Fibroblast of pulmonary artery (primary cell): ENCODE measurements at places on chromosomes 12 and 14.

GRCh38 chr12:45076417-45077026 lies 25.6 kb upstream of the DBX2 start:
- no peak for DNase-seq

- DNase-seq, result no peak
Observed at GRCh38 chr14:104227806-104228205, 89.4 kb downstream of the KIF26A start.

GRCh38 chr12:109597795-109598427 lies 24.3 kb downstream of the MVK start:
- peak; percentile 84 for DNase-seq

GRCh38 chr12:857611-858010 lies 91.9 kb downstream of the RAD52 start:
- DNase-seq, result peak; percentile 66

DNA sequence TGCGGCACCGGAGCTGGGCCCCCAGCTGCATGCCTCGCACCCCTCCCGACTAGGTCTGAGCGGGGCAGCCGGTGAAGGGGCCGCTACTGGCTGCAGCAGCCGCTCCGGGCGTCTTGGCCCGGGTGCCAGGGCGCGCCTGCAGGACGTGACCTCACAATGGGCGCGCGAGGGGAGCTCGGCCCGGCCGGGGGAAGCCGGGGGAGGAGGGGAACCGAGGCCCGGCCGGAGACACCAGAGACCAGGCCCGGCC lies 353 bp downstream of the BAG5 start:
- DNase-seq, result peak; percentile 56

DNA sequence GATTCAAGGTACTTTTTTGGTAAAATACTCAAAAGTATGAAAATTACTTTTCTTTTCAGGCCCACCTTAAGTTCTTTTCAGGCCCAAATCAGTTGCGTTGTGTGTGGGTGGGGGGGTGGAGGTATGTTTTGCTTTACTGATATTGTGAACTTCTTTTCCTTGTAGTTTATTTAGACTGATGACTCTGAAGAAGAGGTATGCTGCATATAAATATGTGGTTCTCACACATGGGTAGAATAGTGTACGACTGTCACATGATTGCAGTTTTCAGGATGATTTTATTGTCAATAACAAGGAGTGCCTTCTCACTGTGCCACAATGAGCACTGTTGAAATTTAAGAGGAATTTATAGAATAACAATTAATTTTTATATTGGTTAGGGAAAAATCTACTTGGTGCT lies 166.6 kb upstream of the ATP2B1 start:
- no peak for DNase-seq

DNA sequence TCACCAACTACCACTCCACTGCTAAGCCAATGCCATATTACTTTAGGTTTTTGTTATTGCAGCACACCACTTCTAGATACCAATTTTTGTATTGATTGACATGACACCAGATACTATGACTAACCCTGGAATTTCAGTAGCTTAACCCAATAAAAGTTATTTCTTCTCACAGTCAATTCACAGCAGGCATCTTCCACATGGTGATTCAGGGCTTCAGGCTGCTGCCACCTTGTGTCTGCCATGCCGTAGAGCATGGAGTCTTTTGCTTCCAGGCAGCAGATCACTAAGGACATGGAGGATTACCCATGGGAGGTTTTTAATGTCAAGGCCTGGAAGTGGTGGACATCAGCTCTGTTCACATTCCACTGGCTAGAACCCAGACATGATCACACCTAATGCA lies 56.4 kb upstream of the LTA4H start:
- DNase-seq, result no peak

GRCh38 chr12:53985994-53986685 lies 1.2 kb downstream of the HOXC10 start:
- DNase-seq, result no peak

GRCh38 chr12:78009031-78009430 lies 178.3 kb downstream of the NAV3 start:
- DNase-seq, result no peak

DNA sequence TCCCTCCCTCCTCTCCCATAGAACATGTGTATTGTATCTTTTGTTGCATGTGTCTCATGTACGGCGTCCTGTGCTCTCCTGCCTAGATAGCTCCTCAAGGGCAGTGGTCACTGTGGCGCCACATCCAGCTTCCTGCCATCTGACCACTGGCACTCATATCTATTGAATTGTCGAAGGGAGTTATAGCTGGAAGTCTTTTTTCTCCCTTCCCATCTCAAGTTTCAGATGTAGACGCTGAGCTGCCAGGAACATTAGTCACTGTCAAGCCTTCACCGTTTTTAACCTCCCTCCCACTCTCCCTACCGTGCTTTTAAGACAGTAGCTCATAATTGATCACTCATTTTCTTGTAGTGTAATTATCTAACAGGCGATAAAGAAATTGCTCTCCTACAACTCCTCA lies 33.0 kb downstream of the MTHFD1 start:
- DNase-seq, result peak; percentile 83

- DNase-seq, result no peak
Observed at GRCh38 chr14:92638904-92639303, 109.5 kb downstream of the LGMN start.

DNA sequence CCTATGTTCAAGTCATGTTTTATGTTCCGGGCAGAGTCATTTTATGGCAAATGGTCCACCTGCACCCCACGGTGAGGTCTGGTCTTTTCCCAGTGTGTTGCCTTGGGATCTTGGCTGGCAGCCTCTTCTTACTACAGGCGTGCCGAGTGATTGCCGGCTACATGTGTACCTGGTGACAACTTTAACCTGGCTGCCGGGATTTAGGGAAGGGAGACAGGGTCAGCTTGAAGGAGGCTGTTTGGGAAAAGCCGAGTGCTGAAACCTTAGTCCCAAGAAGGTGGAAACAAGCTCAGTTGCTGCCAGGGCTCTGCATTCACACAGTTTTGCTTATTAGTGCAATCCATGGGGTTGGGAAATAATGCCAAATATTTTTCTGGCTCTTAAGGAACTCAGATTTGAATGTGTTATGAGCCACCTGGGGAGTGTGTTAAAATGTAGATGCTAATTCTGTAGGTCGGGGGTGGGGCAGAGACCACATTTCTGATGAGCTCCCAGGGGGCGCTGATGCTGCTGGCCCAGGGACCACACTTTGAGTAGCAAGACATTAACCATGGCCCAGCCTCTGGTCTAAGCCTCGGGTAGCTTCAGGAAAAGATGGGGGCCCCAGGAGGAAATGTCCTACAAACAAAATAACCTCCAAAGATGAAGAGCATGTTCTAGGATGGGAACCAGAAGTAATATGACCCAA lies 179.6 kb downstream of the TBX5 start:
- no peak for DNase-seq

GRCh38 chr12:39617887-39618286 lies 1.7 kb downstream of the ABCD2 start:
- no peak for DNase-seq

GRCh38 chr14:87756661-87757060 lies 236.3 kb downstream of the GALC start:
- DNase-seq, result no peak

GRCh38 chr14:76612654-76613053 lies 148.6 kb upstream of the VASH1 start:
- DNase-seq, result no peak

- no peak for DNase-seq
Observed at GRCh38 chr14:67442139-67442906, 30.4 kb upstream of the PLEK2 start.

GRCh38 chr12:120455302-120455701 lies 9.1 kb downstream of the GATC start:
- DNase-seq, result no peak

DNA sequence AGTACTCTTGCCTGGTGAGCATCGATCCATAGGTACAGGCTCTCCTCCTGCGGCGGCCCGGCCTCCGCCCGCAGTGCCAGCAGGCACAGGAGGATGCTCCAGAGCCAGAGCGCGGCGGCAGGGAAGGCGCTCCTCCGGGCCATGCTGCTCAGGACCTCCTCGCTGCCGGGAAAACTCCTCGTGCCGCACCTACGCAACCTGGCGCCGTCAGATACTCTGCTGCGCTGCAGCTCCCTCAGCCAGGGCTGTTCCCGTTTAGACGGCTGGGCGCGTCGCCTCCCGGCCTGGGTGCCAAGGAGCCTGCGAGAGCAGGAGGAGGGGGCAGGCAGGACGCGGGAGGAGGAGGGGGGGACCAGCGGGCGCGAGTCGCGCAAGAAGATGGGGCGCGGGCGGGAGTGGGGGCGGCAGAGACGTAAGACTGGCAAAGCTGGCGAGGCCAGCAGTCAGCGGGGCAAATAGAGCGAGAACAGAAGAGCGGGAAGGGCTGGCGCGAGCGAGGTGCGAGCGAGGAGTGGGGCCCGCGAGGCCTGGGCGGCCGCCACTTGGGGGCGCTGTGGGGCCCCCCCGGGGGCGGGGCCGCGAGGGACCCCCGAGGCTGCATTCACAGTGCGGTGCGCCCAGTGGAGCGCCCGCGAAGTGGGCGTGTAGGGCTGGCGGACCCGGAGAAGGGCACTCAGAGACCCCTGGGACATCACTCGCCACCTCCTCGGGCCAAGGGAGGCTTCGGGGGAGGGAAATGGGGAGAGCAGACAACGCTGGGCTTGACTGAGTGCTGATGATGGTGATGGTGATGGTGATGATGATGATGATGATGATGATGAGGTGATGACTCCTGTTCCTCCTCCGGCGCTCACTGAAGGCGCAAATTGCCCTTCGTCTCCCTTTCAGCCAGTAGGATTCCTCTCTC lies at the start of gene WIF1:
WIF1 (minus strand) TSS at position 257 of the 907 bp plus-strand sequence; CDS start at position 143, 114 bp downstream.
- peak; percentile 1 for DNase-seq

- no peak for DNase-seq
Observed at GRCh38 chr14:106803379-106803778, 1277.0 kb downstream of the TMEM121 start.

DNA sequence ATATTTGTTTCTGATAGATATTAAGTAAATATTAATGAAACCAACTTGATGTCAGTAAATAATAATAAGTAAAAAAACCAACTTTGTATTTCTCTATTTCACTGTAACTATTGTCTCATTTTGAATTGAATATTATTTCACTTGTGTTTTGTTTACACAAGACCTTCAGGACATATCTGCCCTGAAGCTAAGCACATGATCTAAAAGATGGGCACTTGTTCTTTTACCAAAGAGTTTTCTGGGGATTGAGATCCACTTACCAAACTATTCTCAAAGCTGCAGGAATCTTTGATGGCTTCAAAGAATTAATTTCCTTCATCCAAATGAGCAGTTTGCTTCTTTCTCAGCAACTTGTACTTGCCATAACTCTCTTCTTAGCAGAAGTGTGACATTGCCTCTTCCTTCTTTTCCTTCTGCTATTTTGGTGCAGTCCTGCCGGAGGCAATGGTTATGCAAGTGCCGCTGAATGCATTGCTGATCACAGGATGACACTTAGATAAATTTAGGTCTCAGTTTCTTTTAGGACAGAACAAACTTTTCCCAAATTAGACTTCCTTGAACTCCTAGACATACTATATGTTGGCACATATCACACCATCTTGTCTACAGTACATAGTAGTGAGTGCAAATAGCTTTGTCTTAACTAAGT lies 9.2 kb downstream of the FAR2 start:
- no peak for DNase-seq

GRCh38 chr12:78392918-78393317 lies 471.7 kb upstream of the SYT1 start:
- DNase-seq, result peak; percentile 46

GRCh38 chr12:25491396-25492325 lies 61.4 kb downstream of the LMNTD1 start:
- no peak for DNase-seq

DNA sequence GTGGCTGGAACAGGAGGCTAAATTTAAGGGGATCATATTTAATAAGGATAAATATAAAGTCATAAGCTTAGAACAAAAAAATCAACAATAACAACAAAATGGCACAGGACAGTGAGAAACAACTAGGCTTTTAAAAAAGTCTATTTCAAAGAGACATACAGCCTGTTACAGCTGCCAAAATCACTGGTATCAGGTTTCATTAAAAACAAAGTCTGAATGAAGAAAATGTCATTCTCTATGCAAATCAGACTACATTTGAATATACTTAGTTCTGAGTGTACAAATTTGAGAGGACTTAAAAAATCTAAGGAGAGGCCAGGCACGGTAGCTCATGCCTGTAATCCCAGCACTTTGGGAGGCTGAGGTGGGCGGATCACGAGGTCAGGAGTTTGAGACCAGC lies 44.0 kb downstream of the TFCP2 start:
- DNase-seq, result peak; percentile 6

GRCh38 chr14:71688576-71688975 lies 243.7 kb upstream of the RGS6 start:
- DNase-seq, result peak; percentile 63

- no peak for DNase-seq
Observed at GRCh38 chr12:20863056-20863455, 52.6 kb downstream of the SLCO1B3 start.

DNA sequence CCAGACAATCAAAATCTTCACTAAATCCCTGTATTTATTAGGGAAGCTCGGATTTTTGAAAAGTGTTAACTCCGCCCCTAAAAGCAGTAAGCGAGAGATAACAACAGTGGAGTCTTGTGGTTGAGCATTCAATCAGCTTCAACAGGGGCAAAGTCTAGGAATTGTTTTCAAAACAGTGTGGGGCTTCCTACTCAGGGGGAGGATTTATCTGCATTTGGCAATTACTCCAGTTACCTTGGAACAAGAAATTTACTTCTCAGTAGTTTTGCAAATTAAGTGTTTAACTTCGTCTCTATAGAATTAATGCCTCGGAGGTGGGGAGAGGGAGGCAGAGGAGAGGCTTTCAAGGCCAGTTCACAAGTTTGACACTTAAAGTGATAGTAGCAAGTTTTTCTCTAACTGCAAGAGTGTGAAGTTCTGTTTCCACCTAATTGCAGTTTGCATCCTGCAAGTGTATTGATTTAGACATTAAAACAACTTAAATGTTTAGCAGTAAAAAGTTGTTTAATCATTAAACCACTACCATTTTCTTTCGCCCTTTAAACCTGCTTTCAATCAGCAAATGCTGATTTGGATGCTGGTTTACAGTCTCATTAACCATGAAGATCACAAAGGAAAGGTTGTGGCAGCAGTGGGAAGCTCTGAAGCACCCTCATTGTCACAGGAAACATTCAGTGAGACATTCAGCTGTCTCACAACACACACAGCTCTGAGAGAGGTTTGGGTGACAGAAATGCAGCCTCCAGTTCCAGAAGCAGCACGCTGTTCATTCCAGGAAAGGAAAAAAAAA lies 102.0 kb downstream of the HMGA2 start:
- no peak for DNase-seq

DNA sequence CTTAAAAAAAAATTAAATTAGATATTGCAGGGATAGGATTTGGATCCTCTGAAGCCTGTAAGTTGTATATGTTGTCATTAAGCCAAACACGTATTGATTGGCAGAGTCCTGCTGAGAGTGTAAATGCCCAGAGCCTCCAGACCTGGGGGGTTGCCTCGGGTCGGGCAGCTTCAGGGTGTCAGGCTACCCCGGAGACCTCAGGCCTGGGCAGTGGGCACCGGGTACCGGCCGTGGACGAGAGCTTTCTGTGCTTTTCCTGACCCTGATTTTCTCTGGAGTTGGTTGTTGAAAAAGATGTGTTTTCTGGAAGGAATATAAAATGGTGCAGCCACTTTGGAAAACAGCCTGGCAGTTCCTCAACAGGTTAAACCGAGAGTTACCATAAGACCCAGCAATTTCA lies 96.1 kb downstream of the DNAH10 start:
- no peak for DNase-seq

- DNase-seq, result no peak
Observed at GRCh38 chr12:114335607-114336006, 70.3 kb downstream of the TBX5 start.

GRCh38 chr12:92871116-92871515 lies 58.0 kb downstream of the EEA1 start:
- DNase-seq, result no peak
